Upper lobe of right lung (tissue), 1 donor: ENCODE measurements at places on chromosomes 7 and 10. TPM values are rescaled to one million over a fixed set of nuclear protein-coding genes. Genes with fewer than 3 reads are reported as not detected.

DNA sequence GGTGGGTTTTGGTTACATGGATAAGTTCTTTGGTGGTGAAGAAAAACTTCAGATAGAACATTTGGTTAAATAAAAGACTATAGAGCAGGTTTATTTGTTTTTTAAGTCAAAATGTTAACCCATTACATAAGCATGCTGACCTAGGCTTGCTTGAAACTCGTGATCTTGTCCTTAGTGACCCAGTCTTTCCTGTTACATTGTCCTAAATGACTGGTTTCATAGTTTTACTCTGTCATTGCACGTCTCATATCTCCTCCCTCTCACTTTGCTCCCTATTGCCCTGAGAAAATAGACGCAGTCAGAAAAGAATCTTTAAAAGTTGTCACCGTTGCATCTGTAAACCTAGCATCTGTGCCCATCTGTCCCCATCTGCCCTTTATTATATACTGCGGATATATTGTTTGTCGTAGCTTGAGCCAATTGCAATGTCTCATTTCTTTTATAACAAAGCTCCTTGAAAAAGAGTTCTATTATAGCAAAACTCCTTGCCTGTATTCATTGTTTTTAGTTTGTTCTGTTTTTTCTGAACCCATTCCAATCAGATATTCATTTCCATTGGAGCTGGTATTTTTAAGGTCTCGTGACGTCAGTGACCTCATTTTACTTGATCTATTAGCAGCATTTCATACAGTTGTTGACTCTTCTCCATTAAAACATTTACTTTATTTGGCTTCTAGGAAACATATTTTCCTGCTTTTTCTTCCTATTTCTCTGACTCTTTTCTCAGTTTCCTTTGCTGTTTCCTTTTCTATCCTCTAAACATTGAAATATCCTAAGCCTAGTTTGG lies 57.3 kb downstream of the HELLS start:
- DNase-seq, result no peak

The RET gene
- total RNA-seq, result 1.0 TPM

GRCh38 chr10:112793202-112793921 lies 156.7 kb upstream of the TCF7L2 start:
- no peak for DNase-seq

DNA sequence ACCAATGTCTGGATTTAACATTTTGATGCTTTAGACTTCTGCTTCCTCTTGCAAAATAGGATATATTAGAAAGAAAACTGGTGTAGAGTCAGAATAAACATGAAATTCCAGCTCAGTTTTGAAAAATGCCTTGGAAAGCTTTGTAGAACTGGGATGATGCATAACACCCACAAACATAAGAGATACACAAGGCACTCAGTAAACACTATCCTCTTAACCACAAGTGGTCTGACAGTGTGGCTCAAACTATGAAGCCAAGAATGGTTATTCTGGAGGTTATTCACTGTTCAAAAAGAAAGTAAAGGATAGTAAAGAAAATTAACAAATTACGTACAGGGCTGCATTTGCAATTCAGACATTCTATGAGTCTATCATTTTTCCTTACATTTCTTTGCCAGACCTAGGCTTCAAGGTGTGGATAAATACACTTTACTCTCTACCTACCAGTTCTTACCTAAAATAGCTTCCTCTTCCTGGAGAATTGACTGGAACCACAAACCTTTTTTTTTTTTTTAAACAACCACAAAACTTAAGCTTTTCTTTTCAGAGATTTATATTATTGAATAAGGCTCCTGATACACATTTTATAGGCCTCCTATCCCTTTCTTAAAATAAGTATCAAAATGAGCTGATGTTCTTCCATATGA lies 9.0 kb upstream of the RSBN1L start:
- DNase-seq, result no peak

- DNase-seq, result no peak
These were observed 12.2 kb downstream of the ZNF488 start for GRCh38 chr10:47371629-47372485.

GRCh38 chr10:110361800-110362456 lies 57.2 kb upstream of the SMNDC1 start:
- DNase-seq, result no peak

DNA sequence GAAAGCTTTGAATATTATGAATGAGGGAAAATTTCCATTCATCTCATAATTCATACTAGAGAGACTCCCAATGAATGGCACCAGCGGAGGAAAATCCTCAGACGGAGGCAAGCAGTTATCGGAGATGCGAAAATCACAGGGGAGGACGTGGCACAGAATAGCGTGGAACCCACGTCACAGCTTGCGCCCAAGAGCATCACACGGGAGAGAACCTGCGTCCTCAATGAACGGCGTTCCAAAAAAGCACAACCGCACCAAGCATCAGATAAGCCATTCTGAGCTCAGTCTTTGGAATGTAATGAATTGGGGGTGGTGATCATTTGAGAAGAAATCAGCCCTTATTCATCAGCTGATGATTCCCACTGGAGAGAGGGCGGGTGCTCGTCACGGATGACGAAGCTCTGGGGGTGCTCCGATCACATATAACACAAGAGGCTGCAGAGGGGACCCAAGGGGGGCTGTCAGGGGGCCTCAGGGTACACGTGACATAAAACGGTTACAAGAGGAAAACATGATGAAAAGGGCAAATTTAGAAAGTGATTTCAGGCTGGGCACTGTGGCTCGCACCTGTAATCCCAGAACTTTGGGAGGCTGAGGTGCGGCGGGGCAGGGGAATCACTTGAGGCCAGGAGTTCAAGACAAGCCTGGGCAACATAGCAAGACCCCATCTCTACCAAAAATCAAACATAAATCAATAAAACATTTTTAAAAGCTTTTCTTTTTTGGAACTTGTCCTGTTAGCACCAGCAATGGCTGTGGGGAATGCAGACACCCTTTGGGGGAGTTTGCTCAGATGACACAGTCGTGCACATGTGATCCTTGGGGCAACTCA lies 33.8 kb upstream of the FIS1 start:
- no peak for DNase-seq

The NODAL gene
- not detected for total RNA-seq

DNA sequence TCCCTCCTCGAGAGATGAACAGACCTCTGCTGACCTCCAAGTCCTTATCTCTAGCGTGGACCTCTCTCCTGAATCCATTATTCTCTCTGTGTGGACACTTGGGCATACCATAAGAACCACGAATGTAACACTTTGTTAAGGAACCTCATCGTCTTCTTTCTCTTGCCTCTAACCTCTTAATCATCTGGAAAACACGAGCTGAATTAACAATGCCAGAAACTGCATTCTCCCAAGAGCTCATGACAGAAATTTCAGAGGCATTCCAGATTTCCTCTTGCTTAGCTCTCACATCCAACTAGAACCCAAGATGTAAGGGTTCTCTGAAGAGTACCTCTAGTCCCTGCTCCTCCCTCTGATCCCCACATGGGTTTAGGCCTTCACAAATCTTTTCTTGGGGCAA lies 101.5 kb downstream of the TRIL start:
- no peak for DNase-seq

DNA sequence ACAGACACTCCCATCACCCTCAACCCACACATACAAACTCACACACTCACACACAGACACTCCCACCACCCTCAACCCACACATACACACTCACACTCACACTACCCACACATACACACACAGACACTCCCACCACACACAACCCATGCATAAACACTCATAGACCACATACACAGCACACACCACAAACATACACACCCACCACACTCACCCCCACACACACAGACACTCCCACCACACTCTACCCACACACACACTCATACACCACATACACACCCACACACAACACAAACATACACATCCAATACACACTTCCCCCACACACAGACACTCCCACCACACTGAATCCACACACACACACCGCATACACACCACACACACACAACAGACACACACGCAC lies 521.2 kb downstream of the TCERG1L start:
- no peak for DNase-seq

DNA sequence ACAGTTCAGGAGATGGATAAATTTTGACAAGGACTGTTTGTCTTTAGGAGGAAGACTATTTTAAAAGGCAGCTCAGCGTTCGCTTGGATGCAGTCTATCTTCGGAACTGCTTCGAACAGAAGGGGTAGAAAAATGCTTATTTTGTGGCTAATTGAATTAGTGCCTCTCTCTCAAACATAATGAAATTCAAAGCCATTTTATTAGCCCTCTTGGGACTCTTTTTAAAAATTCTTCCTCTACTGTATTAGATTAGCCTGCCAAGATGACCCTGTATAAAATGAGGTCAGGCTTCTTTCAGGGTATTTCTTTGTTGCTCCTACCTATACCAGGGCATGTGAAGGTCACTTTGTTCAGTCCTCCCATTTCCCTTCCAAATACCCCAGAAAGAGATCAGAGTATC lies 379.2 kb upstream of the NFE2L3 start:
- no peak for DNase-seq

The CRTAC1 gene
- total RNA-seq, result 128 TPM

The TRIM50 gene
- 0.20 TPM for total RNA-seq

The WDR37 gene
- total RNA-seq, result 19.9 TPM

DNA sequence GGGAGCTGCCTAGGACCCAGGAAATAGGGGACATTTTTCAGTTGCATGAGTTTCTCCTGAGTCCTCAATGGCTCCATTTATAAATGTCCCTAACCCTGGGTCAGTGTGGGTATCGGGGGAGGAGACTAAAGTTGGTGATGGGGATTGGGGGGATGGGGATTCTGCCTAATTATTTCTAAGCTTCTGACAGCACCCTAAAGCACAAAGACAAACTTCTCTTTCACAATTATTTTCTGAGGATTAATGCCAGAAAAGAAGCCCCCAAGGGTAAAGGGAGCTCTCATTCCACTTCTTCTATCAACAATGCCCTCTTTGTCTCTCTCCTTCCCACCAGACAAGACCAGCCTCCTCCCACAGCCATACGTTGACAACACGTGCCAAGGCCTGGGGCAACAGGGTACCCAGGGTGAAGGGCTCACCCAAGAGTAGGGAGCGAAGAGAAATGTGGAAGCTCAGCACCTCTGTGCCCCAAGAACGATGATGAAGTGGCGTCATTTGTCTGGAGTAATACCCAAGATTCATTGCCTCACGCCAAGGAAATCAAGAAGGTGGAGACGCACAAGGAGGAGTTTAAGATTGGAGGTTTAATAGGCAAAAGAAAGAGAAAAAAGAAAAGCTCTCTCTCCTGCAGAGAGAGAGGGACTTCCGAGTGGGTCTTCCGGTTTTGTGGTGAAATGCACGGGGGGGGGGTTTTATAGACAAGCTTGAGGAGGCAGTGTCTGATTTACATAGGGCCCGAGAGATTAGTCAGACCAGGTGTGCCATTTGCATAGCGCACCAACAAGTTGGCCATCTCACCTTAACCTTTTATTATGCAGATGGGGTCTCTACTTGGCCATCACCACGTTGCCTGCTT lies 14.4 kb upstream of the GJC3 start:
- DNase-seq, result no peak

GRCh38 chr7:140898786-140899536 lies 25.8 kb downstream of the BRAF start:
- no peak for DNase-seq

DNA sequence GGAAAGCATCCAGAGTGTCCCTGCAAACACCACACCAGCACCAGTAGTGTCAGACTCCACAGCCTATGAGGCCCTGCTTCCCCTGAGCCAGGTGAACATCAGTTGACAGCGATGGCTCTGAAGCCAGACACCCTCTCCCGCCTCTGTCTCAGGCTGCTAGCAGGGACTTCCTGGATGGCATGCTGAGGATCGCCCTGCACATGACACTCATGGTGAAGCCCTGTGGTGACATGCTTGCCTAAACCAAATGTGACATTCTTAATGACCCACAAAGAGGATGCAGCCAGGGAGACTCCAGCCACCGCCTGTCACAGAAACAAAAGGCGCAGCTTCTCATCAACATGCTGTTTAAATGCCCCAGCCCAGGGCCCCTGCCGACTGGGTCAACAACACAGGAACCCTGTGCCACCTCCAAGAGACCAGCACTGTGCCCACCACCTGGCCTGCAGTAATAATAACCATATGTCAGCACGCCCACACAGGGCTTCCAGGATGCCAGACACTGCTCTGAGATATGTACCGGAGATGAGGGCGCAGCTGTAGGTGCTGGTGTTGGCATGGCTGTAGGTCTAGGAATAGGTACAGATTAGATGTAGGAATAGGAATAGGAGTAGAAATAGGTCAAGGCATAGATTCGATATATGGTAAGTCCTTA lies 81.3 kb downstream of the GRID1 start:
- DNase-seq, result peak; percentile 45

- DNase-seq, result no peak
These were observed 487.6 kb downstream of the ARL4A start for GRCh38 chr7:13174991-13175390.

The CH25H gene
- 7.8 TPM for total RNA-seq

- DNase-seq, result no peak
These were observed 33.2 kb upstream of the HABP2 start for GRCh38 chr10:113519681-113520115.

DNA sequence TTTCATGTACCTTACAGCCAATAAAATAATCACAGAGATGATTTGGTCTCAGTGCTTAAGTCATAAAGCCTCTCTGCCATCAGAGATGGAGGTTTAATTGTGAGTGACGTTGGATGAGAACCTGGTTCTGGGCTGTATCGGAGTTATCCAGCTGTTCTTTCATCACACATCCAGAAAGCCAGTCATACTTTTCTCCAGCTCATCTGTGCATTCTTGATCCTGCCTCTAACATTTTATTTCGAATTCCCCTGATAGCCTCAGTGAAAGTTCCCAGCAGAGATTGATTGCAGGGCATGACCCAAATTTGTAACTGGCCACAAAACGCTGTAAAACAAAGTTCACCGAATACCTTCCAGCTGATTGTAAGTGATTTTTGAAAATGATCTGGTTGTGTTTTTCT lies 212.6 kb upstream of the HABP2 start:
- DNase-seq, result no peak

GRCh38 chr10:79292891-79293746 lies 54.1 kb upstream of the PPIF start:
- DNase-seq, result no peak

GRCh38 chr7:123537026-123537642 lies 2.7 kb upstream of the IQUB start:
- no peak for DNase-seq

DNA sequence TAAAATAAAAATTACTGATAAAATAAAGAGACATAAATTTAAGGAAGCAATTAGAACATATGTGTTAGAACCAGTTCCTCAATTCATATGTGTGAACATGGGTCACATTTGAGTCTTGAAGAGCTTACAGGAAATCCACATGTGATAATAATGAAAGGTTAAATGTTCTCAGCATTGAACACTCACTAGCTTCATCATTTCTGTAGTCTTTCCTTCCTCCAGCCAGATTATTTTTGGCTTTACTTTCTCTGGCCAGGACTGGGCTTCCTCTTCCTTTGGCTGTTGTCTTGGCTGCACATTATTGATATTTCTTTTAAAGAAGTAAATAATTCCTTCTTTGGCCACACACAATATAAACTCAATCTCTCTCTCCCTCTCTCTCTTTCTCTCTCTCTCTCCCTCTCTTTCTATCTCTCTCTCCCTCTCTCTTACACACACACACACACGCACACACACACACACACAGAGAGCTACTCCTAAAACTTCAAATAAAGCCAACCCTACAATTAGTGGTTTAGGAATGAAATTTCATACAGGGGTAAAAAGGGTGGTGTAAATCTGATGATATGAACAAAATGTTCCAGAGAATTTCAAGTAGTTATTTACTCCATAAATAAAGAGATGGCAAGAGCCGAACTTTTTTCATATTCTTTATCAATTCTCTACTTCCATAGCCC lies 171.2 kb downstream of the REEP3 start:
- DNase-seq, result no peak

The TSPAN12 gene
- 51.8 TPM for total RNA-seq

The COL28A1 gene
- total RNA-seq, result 0.61 TPM

- DNase-seq, result no peak
These were observed 67.6 kb downstream of the DNMBP start for GRCh38 chr10:99941942-99942820.
